Stomach (tissue), 19 donors: ENCODE measurements at places on chromosomes 11 and 22. TPM values are rescaled to one million over a fixed set of nuclear protein-coding genes. Genes with fewer than 3 reads are reported as not detected.

DNA sequence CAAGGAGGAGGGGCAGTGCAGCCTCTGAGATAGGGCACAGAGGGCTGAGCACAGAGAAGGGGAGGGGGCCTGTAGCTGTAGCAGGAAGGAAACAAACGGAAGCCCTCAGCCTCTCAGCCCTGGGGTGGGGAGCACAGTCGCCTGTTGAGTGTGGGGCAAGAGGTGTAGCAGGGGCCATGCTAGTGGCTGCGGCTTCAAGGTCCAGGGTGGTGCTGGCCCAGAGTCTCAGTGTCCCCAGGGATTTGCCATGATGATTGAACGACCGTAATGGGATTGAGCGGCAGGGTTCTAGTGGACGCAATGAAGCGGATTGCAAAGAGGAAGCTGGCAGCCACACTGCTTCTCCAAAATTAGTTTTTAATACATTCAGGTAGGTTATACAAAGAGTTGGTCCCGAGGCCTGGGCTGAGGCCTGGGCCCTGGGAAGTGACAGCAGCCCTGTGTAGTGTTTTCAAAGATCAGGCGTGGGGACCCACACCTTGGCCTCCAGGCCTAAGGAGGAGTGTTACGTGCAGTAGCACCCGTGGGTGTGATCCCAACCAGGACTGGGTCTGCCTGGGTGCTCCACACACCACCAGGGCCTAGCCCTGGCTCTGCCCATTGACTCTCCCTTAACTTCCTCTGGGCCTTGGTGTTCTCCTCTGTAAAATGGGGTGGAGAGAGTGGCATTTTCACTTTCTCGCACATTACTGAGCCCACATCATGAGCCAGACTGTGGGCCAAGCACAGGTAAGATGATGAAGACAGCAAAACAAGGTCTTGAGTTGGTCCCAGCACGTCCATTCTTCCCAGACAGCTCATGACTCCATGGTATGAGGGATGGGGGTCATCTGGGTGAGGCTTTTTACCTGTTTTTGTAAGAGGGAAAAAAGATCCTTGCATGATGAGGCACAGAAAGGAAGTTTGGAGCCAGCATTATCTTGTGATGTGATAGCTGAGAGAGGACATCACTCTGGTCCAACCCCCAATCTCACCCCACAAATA, 13.1 kb downstream of the LRRC32 start:
- peak; percentile 18 for DNase-seq

DNA sequence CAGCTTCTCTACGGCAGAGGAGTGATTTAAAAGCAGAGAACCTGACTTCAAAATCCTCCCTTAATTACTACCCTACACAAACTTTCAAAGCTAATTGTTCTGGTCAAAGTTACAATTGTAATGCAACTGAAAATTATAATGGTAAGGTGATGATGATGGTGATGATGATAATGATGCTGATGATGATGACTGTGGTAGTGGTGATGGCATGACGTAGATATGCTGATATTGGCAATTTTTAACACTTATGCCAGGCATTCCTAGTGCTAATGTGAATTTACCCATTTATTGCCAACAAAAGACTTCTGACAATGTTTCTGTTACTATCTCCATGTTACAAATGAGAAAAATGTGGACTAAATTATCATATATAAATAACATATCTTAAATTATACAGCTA, 1831.1 kb downstream of the LRRC4C start:
- no peak for DNase-seq

DNA sequence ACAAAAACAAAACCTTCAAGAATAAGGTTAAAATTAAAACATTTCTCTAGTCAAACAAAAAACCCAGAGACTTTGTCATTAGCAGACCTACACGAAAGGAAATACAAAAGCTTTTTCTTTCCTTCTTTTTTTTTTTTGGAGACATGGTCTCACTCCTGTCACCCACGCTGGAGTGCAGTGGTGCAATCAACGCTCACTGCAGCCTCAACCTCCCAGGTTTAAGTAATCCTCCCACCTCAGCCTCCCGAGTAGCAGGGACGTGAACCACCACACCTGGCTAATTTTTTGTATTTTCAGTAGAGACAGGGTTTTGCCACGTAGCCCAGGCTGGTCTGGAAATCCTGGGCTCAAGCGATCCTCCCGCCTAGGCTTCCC, 30.5 kb downstream of the PLA2G6 start:
- DNase-seq, result no peak

- peak; percentile 72 for DNase-seq
Observed at GRCh38 chr22:28799606-28800307, 612 bp downstream of the XBP1 start.

DNA sequence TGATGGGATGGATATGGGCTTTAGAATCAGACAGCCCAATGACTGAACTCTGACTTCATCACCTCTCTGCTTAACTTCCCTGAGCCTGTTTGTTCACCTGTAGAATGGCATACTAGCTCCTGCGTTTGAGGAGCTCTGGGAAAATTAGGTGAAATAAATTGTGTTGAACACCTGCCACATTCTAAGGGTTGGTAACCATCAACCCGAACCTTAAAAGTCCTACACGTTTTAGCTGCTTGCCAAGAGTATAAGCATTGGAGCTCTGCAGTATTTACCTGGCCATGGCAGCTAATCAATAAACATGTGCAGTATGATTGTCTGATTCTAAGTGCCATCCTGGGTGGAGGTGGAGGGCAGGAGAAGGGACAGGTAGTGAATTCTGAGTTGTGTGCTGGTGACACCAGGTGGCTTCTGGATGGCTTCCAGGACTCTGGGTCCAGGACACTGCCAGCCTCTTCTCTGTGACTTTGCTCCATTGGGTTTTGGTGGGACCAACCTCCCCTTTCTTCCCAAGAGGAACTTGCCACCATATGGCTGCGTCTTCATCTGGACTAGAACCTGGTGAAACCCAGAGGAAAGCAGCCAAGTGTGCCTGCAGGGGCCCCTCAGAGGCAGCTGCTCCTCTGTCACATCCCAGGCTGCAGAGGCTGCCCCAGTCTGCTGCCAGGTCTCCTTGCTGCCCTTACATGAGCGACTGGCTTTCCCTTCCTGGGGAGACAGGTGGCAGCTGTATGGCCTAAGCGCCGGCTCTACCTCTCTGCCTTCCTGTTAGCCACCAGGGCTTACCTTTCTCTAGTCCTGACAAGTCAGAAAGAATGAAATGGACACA, 85.6 kb downstream of the CACNG2 start:
- no peak for DNase-seq

GRCh38 chr11:125223901-125224361, 59.4 kb downstream of the PKNOX2 start:
- DNase-seq, result no peak

GRCh38 chr11:117523680-117524079, 196.0 kb downstream of the CEP164 start:
- DNase-seq, result no peak

DNA sequence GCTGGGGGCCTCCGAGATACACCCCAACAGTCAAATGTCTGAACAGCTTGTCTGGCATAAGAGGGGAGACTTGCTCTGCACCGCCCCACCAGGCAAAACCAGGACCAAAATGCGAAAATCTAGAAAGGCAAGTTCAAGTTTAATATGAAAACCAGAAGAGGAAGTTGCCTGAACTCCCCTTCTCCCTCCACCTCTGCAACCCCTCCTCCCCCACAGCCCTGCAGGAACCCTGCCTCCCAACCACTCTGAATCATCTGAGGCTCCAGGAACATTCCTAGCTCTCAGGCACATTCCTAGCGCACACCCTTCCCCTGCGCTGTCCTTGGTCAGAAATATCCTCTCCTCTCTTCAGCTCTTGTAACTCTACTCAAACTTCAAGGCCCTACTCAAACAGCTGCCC, 36.7 kb downstream of the ISX start:
- no peak for DNase-seq

GRCh38 chr11:2287091-2287490, 14.6 kb downstream of the C11orf21 start:
- DNase-seq, result no peak

DNA sequence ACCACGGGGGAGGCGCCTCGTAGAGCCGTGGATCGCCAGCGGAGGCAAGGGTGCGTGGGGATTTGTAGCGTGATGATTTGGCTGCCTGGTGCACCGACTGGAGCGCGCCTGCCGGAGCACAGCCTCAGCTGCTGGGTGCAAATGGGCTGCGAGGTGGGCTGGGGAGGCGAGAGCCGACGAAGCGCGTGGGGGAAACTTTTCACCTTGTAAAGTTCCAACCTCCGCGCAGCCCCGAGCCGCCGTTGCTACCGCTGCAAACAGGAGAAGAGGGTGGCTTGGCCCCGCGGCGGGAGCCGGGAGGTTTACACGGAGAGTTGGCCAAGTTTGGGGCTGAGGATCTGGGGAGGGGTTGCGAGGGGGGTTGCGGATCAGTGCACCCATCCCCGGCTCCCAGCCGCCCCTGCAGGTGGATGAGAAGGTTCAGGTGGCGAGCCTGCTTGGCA, 528 bp downstream of the FAT3 start:
- DNase-seq, result no peak

DNA sequence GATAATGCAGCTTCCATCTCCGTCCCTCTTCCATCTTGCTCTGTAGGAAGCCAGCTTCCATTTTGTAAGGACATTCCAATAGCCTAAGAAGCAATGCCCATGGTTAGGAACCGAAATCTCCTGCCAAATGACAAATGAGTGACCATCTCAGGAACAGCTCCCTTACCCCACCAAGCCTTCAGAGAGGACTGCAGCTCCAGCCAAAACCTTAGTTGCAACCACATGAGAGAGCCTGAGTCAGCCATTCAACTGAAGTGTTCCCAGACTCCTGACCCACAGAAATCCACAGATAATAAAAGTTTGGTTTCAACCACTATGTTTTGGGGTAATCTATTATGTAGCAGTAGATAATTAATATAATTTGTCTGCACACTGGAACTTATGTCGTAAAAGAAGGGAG, 51.7 kb upstream of the LDLRAD3 start:
- no peak for DNase-seq

DNA sequence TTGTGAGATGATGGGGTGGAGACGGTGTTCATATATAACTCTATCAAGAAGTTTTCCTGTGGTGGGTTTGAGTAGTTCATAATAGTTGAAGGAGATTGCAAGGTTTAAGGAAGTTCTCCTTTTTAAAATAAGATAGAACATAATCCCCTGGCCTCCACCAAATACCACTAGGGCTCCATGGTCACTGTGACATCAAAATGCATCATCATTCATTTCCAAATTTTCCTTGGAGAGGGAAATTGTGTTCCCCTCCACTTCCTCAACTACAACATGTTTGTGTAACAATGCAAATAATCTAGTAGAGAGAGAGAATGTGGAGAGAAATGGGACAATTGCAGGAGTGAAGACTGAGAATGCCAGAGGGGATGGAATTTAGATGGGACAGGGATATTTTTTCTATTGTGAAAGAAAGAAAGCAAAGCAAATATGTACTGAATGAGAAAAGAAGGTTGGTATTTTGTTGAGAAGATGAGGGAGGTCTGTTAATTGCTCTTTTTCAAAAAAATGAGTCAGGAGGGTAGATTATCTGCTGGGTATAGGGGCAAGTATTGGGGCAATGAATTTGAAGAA, 33.4 kb upstream of the ZBED5 start:
- no peak for DNase-seq

- no peak for DNase-seq
Observed at GRCh38 chr11:33891714-33892327, at the start of gene LMO2. TSS of gene LMO2 (minus strand) at chr11:33892076. CDS start at chr11:33869716, 22,360 bp downstream.

- DNase-seq, result no peak
Observed at GRCh38 chr22:37896939-37897338, 9.2 kb upstream of the MICALL1 start.

- DNase-seq, result no peak
Observed at GRCh38 chr11:17813391-17814059, 78.9 kb downstream of the KCNC1 start.

DNA sequence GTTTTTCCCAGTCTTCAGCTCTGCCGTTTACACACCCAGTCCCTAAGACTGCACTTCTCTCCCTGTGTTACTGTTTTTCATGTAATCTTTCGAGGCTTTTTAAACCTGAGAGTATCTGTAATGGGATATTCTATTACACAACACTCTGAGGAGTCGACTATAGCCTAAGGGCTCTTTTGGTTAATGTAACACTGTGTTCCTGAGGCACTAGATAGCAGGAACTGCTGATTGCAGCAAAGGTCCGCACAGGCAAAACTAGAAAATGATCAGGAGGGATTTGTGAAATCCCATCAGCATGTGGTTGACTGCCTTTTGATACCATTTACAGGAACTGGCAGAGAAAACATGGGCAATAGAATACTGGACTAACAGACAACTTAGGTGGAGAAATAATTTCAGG, 512.3 kb upstream of the RAG2 start:
- DNase-seq, result no peak

- no peak for DNase-seq
Observed at GRCh38 chr11:10934293-10934860, 76.5 kb upstream of the ZBED5 start.

Gene PGA3
- 55,790 TPM for total RNA-seq

Gene HSPB2
- total RNA-seq, result not detected

Gene PKNOX2
- not detected for total RNA-seq
